ENCODE measurements at places on chromosomes 6 and 20. TPM values are rescaled to one million over a fixed set of nuclear protein-coding genes. Genes with fewer than 3 reads are reported as not detected.
A peak's percentile ranks its signal among the peaks of the same experiment; 100 is the strongest.

DNA sequence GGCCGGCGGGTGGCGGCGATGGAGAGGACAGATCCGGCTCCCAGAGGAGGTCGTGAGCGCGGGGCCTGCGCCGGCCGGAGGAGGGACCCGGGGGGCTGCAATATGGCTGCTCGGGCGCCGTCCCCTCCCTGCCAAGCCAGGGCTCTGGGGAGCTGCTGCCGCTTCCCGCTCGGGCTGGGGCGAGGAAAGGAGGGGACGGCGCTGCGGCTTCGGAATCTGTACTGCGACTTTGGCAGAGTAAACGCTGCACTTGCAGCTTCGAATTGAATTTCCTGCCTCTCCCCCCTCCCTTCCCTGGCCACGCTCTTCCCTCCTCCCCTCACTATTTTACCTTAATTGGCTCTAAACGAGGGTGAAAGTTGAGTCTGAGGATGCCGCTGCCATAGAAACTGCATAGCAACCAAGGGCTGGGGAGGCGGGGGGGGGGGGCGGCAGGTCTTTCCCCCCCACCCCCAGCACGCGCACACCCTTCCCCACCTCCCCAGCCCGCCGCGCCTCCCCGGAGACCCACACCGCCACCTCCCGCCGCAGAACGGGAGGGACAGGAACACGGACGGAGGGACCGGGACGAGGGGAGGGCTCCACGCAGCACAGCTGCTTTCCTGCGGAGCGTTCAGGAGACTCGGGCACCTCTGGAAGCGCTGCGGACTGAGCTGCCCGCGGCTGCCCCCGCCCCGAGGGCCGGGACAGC is 93.9 kb downstream of the RNASET2 start:
- H3K4me1 ChIP-seq = no peaks in the 10 kb centered on the region
- H3K27me3 ChIP-seq = peaks cover 49% of the 10 kb centered on the region
- H3K4me3 ChIP-seq = peak overlapping the region; percentile 48
- no peaks in the 10 kb centered on the region for H3K36me3 ChIP-seq
- peak; percentile 68 for DNase-seq

GRCh38 chr6:1665214-1665613 is 55.5 kb downstream of the FOXC1 start:
- no peak for DNase-seq
- no peaks in the 10 kb centered on the region for H3K27me3 ChIP-seq
- H3K4me1 ChIP-seq = peaks cover 11% of the 10 kb centered on the region
- no peak overlapping the region for H3K27ac ChIP-seq

DNA sequence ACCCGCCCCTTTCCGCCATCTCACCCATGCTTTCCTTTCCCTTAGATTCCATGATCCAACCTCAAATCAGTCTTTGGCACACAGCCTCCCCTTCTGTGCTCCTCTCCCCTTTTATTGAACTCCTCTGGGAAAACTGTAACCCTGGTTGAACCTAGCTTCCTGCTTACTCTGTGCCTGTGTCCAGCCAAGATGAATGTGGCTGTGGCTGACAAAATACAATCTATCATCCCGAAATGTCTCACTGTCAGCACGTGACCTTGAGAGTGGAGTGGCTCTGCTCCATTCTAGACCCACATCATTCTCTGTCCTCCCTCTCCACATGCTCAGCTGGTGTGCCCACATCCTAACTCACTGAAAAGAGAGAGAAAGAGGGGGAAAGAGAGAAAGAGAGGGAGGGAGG is 11.0 kb downstream of the NCR2 start:
- no peak overlapping the region for H3K4me3 ChIP-seq
- H3K4me1 ChIP-seq = no peaks in the 10 kb centered on the region
- H3K27me3 ChIP-seq = peaks cover 8% of the 10 kb centered on the region
- no peak for DNase-seq
- no peak overlapping the region for H3K27ac ChIP-seq

GRCh38 chr6:128848212-128848935 is 34.6 kb upstream of the LAMA2 start:
- H3K27ac ChIP-seq = no peak overlapping the region
- DNase-seq = no peak
- H3K27me3 ChIP-seq = no peaks in the 10 kb centered on the region
- H3K4me1 ChIP-seq = no peaks in the 10 kb centered on the region

DNA sequence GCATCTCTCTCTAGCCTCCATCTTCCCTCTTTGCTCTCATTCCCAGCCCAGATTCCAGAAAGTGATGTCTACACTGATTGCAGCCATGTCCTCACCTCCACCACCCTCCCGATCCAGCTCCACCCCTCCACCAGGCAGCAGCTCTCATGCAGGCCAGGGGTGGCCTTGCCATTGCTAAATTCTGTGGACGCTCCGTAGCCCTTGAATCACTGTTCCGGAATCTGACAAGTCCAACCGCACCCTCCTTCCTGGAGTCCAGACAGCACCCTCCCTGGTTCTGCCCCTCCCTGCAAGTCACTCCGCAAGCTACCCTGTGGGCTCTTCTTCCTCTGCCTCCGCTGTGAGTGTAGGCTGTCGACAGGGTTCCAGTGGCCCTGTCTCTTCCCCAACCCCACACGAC is 26.2 kb downstream of the TNXB start:
- no peaks in the 10 kb centered on the region for H3K36me3 ChIP-seq
- DNase-seq = peak; percentile 98
- no peak overlapping the region for H3K27ac ChIP-seq
- H3K4me3 ChIP-seq = no peak overlapping the region
- H3K4me1 ChIP-seq = peaks cover 46% of the 10 kb centered on the region

GRCh38 chr6:156780102-156780641 is 3.0 kb downstream of the ARID1B start:
- H3K4me3 ChIP-seq = peak overlapping the region; percentile 90
- peak; percentile 96 for DNase-seq
- no peaks in the 10 kb centered on the region for H3K36me3 ChIP-seq
- H3K27ac ChIP-seq = peak overlapping the region; percentile 90
- peaks cover 41% of the 10 kb centered on the region for H3K4me1 ChIP-seq

GRCh38 chr6:8180327-8181159 is 78.2 kb upstream of the EEF1E1 start:
- no peak overlapping the region for H3K4me3 ChIP-seq
- H3K4me1 ChIP-seq = peaks cover 44% of the 10 kb centered on the region
- H3K27ac ChIP-seq = peak overlapping the region; percentile 64
- no peaks in the 10 kb centered on the region for H3K27me3 ChIP-seq

GRCh38 chr6:136323431-136324112 is 33.9 kb upstream of the BCLAF1 start:
- no peak for DNase-seq
- H3K27ac ChIP-seq = no peak overlapping the region
- H3K4me3 ChIP-seq = no peak overlapping the region
- no peaks in the 10 kb centered on the region for H3K27me3 ChIP-seq
- H3K36me3 ChIP-seq = no peaks in the 10 kb centered on the region

GRCh38 chr6:408599-409102 is 17.1 kb downstream of the IRF4 start:
- no peak overlapping the region for H3K27ac ChIP-seq

GRCh38 chr20:44083220-44083933 is 103.6 kb downstream of the JPH2 start:
- DNase-seq = no peak
- no peak overlapping the region for H3K27ac ChIP-seq
- no peaks in the 10 kb centered on the region for H3K27me3 ChIP-seq
- peaks cover 15% of the 10 kb centered on the region for H3K4me1 ChIP-seq
- no peak overlapping the region for H3K4me3 ChIP-seq

Gene TEAD3
- 11.2 TPM for total RNA-seq

Gene TMEM151B
- total RNA-seq = not detected

Gene SPTLC3
- 14.8 TPM for total RNA-seq

Measured in osteoblast (primary cell).